ENCODE measurements at places on chromosomes 16 and 17.

GRCh38 chr17:74770498-74771318 is 5.4 kb downstream of the NAT9 start:
- DNase-seq, result peak; percentile 40

- no peak for DNase-seq
These were observed 1.4 kb downstream of the CYB5D2 start for GRCh38 chr17:4144422-4144747.

DNA sequence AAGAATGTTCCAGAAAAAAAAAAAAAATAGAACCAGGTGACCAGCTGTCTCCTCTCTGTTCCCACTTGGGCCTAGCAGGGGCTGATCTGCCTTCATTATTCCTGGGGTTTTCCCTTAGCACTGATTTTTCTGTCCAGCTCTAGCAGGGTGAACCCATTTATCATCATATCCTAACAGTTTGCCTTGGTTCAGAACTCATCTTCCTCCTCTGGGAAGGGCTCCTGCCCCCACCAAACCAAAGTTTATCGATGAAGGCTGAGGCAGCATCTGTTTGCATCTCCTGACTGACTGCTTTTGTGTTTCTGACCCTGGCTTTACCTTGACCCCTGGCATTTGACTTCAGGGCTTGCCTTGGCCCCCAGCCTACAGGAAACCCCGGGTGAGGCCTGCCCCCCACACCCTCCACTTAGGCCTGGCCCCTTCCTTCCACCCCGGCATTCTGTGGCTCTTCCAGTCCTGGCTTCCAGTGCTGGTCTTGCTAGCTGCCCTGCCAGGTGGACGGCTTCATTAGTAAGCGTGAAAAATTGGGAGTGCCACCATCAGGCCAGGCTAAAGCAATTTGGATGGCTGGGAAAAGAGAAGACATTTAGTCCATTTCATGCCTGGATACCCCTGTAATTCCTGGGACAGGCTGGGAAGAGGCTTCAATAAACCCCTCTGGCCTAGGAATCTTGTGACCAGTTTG is 164.9 kb downstream of the CCDC182 start:
- no peak for DNase-seq

DNA sequence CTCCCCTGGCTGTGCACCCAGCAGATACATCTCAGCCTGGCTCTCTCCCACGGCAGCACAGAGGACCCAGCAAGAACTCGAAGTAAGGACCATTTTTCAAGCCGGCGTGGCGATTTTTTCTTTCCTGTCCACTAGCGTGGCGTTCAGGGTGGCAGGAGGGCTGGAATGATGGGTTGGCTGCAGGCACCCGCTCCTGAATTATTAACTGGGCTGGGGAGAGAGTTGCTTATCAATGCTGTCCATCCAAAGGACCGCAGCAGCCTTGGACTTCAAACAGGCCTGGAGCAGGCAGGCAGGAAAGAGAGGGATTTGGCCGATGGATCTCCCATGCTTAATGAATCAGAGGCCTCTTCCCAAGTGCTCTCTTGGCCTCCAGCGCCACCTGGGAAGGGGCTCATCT is 7.0 kb downstream of the C16orf82 start:
- no peak for DNase-seq

GRCh38 chr16:80594756-80595155 is 54.0 kb downstream of the DYNLRB2 start:
- DNase-seq, result no peak

DNA sequence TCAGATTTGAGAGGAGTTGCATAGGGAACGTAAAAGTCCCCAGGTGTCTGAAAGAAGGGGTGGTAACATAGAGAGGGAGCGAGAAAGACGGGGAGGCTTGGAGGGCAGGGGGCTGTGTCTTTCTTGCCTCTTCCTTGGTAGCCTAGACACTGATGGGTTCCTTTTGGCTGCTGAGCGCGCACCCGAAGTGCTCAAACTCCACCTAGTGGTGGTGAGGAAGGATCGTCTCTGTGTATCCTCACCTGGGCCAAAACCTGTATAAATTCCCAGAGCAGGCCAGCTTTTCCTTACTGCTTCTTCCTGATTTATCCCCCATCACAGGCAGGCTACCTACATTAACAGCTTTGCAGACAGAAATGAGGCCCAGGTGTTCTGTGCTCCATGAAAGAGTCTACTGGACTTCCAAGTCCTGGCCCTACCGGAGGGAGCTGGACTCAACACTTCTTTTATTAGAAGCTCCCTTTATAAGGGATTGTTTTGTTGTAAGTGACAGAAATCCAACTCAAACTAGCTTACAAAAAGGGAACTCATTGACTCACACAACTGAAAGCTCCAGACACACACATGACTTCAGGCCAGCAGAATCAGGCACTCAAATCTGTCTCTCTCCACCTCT is 5.5 kb upstream of the SLC25A35 start:
- DNase-seq, result no peak

- no peak for DNase-seq
These were observed 93.9 kb downstream of the MSI2 start for GRCh38 chr17:57350266-57350665.

- DNase-seq, result no peak
These were observed 154.5 kb downstream of the CBLN1 start for GRCh38 chr16:49127103-49127502.

DNA sequence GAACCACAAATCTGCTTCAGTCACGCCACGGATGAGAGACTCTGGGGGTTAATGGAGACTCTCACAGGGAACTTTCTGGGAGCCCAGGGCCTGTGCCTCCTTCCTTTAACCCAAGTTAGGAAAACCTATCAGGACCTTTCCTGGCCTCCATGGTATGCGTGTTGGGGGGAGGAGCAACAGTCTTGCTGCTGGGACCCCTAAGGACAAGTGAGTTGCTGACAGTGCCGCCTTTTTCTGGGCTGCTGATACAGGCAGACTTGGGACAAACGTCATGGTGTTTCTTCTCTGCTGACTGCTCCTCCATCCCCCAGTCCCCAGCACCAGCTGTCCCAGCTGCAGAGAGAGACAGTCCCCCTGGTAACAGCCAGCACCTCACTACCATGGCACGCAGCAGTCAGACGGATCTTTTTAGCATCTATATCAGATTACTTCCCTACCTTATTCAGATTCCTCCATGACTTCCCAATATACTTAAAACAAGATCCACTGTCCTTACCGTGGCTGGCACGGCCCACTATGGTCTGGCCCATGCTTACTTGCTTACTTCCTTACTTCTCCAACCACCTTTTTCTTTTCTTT is 6.5 kb downstream of the DPEP2NB start:
- no peak for DNase-seq

GRCh38 chr17:44865231-44865660 is 17.6 kb downstream of the HIGD1B start:
- DNase-seq, result peak; percentile 23

- DNase-seq, result no peak
These were observed at the start of gene ATP2A1 for GRCh38 chr16:28878083-28878926. ATP2A1 (plus strand) TSS chr16:28878488; CDS start chr16:28878672, 184 bp downstream.

DNA sequence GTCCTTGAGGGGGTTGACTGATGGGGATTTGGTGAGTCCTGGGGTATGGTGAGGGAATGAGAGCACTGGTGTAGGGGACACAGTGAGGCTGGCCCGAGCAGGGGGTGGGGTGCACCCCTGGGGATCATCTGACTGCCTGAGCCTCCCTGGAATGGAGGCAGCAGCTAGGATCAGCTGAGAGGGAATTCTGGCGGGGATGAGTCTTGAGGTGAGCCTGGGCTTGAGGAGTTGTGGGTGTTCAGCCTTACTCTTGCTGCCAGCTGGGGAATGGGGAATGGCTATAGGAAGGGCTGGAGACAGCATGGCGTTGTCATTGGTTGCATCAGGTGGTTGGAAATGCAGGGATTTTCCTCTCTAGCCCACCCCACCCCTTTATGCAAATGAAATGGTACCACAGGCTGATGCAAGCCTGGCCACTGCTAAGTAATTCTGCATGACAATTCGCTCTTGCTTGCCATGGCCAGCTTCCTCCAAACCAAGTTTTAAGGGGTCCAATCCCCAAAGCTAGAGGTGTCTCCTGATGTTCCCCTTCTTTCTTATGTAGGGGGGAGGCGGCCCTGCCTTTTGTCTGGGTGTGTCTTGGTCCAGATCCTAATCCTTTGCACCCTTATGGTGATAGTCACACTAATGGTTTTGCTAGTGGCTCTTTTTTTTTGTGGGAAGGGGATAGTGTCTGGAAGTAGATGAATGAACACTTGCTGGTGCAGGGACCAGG is 7.5 kb downstream of the NFE2L1 start:
- DNase-seq, result no peak

DNA sequence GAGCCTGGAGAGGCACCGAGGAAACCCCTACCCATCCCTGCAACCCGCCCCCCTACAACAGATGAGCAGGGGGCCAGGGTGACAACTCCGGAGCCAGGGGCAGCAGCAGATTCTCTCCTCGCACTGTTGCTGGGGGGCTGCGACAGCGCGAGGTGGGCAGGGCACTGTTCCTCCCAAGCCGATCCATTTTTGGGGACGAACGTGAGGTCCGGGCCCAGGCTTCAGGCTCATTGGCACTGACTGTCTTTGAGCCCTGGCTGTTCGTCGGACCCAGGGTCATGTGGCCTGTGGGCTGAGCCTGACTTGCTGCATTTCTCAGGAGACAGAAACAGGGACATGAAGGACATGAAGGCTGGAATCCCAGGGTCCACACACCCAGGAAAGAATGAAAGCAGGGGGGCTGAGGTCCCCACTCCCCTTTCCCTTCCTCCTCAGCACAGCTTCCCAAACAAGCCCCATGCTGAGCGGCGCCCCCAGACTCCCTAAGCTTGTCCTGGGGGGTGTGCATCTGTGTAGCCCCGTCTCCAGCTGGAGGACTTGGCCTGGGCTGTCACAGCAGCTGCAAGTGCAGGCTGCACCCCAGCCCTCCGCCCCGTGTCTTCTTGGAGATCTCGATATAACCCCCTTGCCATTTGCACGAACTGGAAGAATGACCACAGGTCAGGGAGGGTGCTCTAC is 18.7 kb downstream of the CEP295NL start:
- DNase-seq, result no peak

- DNase-seq, result no peak
These were observed 372.5 kb upstream of the CDH8 start for GRCh38 chr16:62408760-62409159.

DNA sequence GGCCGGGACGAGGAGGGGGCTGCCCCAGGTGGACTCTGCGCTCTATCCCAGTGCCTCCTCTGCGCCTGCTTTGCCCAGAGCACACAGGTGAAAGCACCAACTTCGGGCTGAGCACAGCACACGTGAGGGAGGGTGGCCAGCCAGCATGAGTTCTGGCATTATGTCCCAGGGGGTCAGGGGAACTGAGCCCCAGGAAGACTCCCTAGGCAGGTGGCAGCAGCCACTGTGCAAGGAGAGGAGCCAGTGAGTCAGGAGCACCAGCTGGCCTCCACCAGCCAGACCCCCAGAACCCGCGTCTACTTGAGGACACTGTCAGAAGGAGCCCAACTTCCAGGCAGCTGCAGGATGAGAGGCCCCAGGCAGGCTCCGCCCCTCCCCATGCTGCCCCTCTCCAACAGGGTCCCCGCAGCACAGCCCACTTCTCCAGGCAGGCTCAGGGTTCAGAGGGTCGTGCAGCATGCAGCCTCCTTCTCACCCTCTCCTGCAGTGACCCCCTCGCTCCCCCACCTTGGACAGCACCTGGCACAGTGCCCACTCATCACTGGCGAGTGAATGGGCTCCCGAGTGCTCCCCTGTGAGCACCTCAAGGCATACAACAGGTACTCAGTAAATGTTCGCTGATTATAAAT is 44.2 kb upstream of the RASD1 start:
- no peak for DNase-seq

GRCh38 chr16:77967054-77967904 is 55.1 kb upstream of the CLEC3A start:
- DNase-seq, result no peak

GRCh38 chr17:21019976-21020586 is 22.7 kb downstream of the USP22 start:
- no peak for DNase-seq

DNA sequence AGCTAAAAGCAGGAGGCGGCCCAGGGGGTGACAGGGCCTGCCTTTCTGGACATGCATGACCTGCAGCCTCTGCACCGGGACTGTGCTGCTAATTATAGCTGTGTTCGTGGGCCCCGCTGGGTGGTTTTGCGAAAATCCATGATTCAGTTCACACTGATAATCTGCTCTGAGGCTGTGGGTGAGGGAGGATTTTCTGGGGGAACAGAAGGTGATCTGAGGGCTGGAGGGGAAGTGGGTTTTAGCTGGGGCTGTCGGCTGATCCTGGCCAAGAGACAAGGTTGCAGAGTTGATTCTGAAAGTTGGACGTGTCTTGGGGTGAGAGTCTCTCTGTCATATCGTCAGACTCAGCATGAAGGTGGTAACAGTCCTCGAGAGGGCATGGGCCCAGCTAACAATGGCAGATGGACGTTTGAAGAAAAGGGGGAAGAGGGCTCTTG is 187.5 kb upstream of the ZNF469 start:
- no peak for DNase-seq

- no peak for DNase-seq
These were observed 1.5 kb upstream of the CPNE7 start for GRCh38 chr16:89573826-89574680.

DNA sequence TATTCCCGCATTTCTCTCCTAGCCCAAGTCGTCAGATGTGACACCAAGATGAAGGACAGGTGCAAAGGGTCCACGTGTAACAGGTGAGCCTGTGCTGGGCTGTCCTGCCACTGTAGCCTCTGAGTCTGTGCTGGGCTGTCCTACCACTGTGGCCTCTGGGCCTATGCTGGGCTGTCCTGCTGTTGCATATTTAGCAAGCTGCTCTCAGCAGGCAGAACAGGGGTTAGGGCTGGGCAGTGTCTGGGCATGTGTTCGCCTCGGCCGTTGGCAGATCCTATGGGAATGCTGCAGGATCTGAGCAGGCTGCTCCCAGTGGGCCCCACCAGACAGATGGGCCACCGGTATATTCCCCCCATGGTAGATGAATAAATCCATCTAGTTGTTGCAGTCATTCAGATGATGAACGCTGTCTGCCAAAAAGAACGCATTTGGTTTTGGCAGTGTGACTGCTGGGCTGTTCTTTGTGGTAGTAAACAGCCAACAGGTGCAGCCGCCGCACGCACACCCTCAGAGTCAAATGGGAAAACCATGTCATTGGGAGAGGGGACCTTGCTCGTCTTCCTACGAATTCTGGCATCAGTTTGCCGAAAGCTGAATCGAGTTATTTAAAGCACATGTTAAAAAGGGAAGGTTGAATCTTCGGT is 49.2 kb downstream of the CRISPLD2 start:
- no peak for DNase-seq
